ENCODE measurements at places on chromosomes 16 and 17. TPM values are rescaled to one million over a fixed set of nuclear protein-coding genes. Genes with fewer than 3 reads are reported as not detected.
A peak's percentile ranks its signal among the peaks of the same experiment; 100 is the strongest.

The NPIPB9 gene
- not detected for total RNA-seq

The MAP2K6 gene
- 2.0 TPM for total RNA-seq

The SOX8 gene
- 0.96 TPM for total RNA-seq

The CCT6B gene
- total RNA-seq = 2.6 TPM

The ITGAX gene
- total RNA-seq = 1.4 TPM

The ADAM11 gene
- 7.3 TPM for total RNA-seq

The REXO5 gene
- 5.9 TPM for total RNA-seq

The NPB gene
- total RNA-seq = 0.19 TPM

The NOD2 gene
- total RNA-seq = 0.52 TPM

The KCNG4 gene
- not detected for total RNA-seq

The DNAAF8 gene
- total RNA-seq = 0.77 TPM

GRCh38 chr16:63530208-63530607 lies 1494.0 kb upstream of the CDH8 start:
- H3K4me1 ChIP-seq = peaks cover 11% of the 10 kb centered on the region
- H3K27ac ChIP-seq = no peak overlapping the region
- H3K36me3 ChIP-seq = no peaks in the 10 kb centered on the region
- DNase-seq = no peak
- no peak overlapping the region for H3K4me3 ChIP-seq

DNA sequence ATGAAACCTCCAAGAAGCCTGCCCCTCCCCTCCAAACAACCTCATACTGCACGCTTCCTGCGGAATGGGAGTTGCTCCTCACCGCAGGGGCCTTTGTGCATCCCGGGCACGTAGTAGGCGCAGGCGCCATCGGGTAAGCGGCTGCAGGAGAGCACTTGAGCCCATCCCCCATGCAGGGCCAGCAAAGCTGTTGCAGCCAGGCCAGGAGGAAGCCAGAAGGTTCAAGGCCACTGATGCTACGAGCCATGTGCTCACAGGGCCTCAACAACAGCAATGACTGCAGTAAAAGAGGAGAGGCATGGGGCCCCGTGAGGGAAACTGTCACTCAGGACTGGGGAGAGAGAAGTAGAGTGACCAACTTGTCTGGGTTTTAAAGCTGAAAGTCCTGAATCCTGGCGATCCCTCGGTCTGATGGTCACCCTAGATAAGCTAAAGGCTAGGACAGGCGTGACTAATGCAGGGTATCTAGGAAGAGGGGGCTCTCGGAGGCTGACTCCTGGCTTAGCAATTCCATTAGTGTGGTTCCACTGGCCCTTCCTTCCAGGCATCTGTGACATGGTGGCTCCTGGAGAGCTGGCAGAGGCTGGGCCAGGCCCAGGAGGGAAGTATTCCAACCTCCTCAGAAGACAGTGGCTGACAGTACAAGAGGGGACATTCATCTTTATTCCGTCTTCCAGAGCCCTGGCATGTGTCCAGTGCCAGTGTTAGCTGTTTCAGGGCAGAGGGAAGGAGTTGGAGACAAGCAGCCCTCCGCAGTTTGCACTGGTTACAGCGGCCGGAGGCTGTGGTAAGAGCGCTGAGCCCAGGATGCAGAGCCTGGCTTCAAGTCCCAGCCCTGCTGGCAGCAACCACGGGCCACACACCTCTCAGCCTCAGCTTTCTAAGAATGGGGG lies 20.8 kb downstream of the GOSR2 start:
- no peak for DNase-seq
- H3K27me3 ChIP-seq = no peaks in the 10 kb centered on the region
- peaks cover 19% of the 10 kb centered on the region for H3K36me3 ChIP-seq
- no peak overlapping the region for H3K27ac ChIP-seq
- peaks cover 29% of the 10 kb centered on the region for H3K4me1 ChIP-seq
- H3K4me3 ChIP-seq = no peak overlapping the region

DNA sequence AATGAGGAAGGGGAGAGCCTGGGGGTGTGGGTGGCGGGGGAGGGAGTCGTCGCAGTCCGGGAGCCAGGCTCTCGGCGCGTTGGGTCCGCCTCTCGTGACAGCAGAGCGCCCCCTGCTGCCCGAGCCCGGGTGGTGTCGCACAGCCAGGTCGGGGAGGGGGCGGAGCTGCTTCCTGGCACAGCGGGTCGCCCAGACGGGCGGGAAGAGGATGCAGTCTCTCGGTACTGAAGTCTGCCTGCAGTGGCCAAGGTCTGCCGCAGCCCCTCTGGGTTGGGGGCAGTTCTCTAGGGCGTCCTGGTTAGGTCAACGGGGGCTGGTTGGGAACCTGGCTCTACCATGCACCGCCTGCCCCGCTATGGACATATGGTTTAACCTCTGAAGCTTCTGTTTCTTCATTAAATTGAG lies 38.2 kb upstream of the CCDC182 start:
- peaks cover 35% of the 10 kb centered on the region for H3K4me1 ChIP-seq
- DNase-seq = peak; percentile 70
- H3K27me3 ChIP-seq = no peaks in the 10 kb centered on the region
- no peak overlapping the region for H3K27ac ChIP-seq
- H3K4me3 ChIP-seq = peak overlapping the region; percentile 45

DNA sequence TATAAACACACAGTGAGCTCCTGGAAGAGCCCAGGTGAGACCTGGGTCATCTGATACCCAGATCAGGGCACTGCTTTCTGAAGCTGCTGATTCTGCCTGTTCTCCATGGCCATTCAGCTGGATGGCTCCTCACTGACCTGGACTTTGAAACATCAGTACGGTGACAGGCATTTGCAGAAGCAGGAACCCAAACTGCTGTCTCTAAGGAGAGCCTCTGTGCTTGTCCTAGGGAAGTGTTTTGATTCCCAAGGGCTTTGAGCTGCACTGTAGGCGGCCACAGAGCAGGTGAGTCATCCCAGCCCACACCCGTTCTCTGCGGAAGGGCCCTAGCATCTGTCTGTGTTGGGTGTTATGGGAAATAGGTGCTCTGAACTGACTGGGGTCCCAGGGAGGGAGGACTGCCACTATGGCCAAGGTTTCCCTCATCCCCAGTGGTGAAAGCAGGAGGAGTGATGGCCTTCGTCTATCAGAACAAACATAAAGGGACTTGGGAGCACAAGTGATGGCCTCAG lies 60.7 kb upstream of the ADCY9 start:
- no peak for DNase-seq
- no peaks in the 10 kb centered on the region for H3K4me1 ChIP-seq
- H3K4me3 ChIP-seq = no peak overlapping the region

DNA sequence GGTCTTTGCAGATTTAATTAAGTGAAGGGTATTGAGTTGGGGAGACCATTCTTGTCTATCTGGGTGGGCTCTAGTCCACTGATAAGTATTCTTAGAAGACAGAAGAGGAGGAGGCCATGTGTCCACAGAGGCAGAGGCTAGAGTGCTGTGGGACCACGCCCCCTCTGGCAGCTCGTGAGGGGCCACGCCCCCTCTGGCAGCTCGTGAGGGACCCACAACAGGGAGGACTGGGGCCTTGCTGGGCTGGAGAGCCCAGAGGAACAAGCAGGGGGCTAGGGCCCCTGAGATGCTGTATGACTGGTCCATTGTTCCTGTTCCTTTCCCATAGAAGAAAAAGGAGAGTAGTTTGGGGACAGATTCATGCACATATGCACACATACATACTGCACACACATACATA lies 106.8 kb downstream of the METRNL start:
- no peaks in the 10 kb centered on the region for H3K36me3 ChIP-seq
- H3K4me1 ChIP-seq = peaks cover 28% of the 10 kb centered on the region
- H3K27me3 ChIP-seq = no peaks in the 10 kb centered on the region
- H3K4me3 ChIP-seq = no peak overlapping the region
- no peak overlapping the region for H3K27ac ChIP-seq
- DNase-seq = no peak

- peaks cover 57% of the 10 kb centered on the region for H3K4me1 ChIP-seq
- H3K36me3 ChIP-seq = no peaks in the 10 kb centered on the region
- H3K27ac ChIP-seq = peak overlapping the region; percentile 97
Observed at GRCh38 chr16:649631-650030, 466 bp downstream of the WDR90 start.

GRCh38 chr17:34725725-34726124 lies 146.3 kb downstream of the TMEM132E start:
- no peak overlapping the region for H3K4me3 ChIP-seq
- no peak overlapping the region for H3K27ac ChIP-seq
- peaks cover 57% of the 10 kb centered on the region for H3K27me3 ChIP-seq
- H3K36me3 ChIP-seq = no peaks in the 10 kb centered on the region
- H3K4me1 ChIP-seq = no peaks in the 10 kb centered on the region

All from left ventricle myocardium inferior (tissue), 1 donor.